ENCODE measurements at places on chromosomes 7 and 10.

- DNase-seq = no peak
Observed at GRCh38 chr10:94251568-94251967, 111.2 kb downstream of the NOC3L start.

- DNase-seq = no peak
Observed at GRCh38 chr7:101912716-101913110, 95.3 kb downstream of the CUX1 start.

DNA sequence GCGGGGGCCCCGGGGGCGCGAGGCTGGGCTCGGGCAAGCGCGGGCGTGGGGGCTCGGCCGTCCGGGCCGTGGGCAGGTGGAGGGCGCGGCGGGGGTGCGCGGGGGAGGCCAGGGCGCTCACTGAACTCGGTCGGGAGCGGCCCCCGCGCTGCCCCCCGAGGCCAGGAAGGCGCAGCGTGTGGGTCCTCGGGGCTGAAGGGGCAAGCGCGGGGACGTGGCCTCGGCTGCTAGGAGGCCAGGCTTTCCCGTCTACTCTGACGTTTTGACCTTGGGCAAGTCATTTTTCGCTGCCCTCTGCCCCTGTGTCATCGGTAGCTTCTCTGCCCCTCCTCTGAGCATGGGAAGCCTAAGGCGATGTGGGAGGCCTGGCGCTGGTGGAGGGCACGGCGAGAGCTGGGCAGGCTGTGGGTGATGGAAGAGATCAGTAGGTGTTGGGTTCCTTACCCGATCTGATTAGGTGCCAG, 441 bp downstream of the FBH1 start:
- DNase-seq = peak; percentile 14

DNA sequence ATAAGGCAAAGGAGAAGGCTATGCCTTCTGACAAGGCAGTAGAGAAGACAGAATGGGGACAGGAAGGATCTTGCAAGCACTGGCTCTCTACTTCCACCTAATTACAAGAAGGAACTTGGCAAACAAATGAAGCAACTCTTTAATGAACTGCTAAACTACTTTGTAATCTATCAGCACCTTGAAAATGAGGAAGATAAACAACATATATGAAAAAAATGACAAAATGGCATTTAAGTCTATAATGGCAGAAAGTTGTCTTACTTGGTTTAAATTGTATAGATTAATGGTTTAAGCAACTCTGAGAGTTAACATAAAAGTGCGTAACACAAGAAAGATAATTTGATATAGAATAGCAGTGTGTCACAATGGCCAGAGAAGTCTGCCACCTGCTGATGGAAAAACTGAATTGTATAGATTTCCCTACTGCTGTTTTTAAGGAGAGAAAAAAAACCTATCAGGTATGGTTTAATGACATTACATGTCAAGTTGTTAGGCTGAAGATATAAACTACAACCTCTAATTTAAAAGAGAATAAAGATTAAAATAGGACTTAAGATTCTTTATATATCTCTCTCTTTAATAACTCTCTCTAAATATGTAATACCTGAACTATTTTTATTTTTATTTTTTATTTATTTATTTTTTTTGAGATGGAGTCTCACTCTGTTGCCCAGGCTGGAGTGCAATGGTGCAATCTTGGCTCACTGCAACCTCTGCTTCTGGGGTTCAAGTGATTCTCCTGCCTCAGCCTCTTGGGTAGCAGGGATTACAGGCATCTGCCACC, 11.8 kb downstream of the NT5C3A start:
- DNase-seq = no peak

- no peak for DNase-seq
Observed at GRCh38 chr10:47078393-47079203, 167.4 kb downstream of the PTPN20 start.

All from neural crest cell (in vitro differentiated cells).